T-cell (primary cell): ENCODE measurements at places on chromosomes 1 and 21.

DNA sequence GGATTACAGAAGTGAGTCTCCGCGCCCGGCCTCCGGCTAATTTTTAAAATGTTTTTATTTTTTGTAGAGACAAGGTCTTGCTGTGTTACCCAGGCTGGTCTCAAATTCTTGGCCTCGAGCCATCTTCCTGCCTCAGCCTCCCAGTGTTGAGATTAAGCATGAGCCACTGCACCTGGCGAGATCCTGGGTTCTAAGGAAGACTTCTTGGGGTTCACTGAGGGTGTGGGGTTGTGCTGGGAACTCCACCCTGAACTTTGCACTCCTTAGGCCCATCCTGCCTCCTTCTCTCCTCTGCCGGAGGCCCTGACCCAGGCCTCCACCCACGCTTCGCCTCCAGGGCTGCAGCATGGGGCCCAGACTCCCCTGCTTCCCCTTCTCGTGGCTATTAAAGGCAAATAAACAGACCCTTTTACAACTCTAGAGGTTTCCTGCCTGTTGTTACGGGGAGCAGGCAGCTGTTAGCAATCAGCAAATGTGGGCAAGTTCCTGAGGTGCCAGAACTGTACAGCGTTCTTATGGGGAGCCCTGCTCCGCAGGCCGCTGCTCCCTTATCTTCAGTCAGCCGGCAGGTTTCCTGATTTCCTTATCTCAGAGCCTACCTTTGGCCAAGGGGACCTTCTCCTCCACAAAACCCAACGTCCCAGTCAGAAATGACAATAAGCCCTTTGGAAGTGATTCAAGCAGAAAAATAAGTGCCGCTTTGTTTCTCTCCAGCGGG, 41.0 kb upstream of the LIN9 start:
- DNase-seq, result no peak

- DNase-seq, result no peak
Measured at GRCh38 chr1:67632356-67632755, 52.6 kb upstream of the GADD45A start.

- no peak for DNase-seq
Measured at GRCh38 chr1:160307118-160307791, 22.3 kb upstream of the PEX19 start.

- no peak for DNase-seq
Measured at GRCh38 chr21:35359076-35359475, 310.0 kb upstream of the RUNX1 start.

- no peak for DNase-seq
Measured at GRCh38 chr1:57206038-57206437, 217.8 kb downstream of the DAB1 start.

DNA sequence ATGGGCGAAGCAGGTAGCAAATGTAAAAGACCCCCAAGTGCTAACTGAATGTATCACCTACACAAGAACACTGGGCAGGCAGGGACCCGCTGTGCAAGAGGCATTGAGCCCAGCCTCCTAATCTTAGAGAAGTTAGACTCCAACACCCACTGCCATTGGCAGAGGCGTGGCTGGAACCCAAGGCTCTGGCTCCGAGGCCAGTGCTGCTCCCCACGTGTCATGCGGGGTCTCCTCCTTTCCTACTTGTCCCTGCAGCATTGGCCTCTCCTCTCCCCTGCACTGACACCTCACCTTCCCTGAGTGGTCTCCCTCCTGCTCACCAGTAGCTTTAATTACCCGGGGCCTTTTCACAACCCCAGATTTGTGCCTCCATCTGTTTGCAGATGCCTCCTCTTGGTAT, 107.0 kb downstream of the GALNT2 start:
- DNase-seq, result no peak

DNA sequence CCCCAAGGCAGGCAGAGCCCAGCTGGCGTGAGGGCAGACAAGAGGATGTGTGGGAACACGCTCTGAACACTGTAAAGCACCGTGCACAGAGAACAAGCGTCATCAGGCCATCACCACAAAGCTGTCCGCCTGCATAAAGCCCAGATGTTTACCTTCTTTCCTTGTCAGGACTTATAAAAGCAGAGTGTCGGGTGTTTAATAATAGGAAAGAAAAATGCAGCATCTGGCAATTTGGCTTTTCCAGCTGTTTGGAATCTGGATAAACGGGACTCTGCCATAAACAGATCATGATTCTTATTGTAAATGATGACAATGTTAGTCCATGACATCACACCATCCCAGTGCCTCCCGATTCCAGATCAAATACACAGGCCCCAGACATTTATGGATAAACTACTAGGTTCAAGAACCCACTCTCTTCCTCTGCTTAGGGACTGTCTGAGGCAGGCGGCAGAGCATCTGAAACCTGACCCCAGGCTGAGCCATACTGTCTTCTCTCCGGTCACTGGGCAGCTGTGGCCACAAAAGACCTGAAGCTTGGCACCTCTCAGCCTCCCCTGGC, 4.2 kb downstream of the GLIS1 start:
- DNase-seq, result no peak

GRCh38 chr1:109513110-109513710, 3.7 kb upstream of the AMIGO1 start:
- DNase-seq, result no peak

DNA sequence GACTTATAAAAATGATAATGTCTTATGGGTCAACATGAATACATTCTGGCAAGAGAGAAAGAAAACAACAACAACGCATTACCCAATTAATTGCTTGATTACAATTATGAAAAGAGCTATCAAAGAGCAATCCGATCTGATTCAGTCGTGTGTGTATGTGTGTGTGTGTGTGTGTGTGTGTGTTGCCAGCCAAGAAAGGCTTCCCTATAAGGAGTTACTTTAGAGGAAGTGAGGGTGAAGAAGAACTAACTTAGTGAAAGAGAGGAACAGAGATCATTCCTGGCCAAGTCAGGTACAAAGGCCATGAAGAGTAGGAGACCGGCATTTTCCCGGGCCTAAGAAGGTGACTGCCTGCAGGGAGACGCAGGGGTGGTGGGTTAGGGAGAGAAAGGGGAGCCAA, 9.4 kb downstream of the TMEM35B start:
- DNase-seq, result no peak

DNA sequence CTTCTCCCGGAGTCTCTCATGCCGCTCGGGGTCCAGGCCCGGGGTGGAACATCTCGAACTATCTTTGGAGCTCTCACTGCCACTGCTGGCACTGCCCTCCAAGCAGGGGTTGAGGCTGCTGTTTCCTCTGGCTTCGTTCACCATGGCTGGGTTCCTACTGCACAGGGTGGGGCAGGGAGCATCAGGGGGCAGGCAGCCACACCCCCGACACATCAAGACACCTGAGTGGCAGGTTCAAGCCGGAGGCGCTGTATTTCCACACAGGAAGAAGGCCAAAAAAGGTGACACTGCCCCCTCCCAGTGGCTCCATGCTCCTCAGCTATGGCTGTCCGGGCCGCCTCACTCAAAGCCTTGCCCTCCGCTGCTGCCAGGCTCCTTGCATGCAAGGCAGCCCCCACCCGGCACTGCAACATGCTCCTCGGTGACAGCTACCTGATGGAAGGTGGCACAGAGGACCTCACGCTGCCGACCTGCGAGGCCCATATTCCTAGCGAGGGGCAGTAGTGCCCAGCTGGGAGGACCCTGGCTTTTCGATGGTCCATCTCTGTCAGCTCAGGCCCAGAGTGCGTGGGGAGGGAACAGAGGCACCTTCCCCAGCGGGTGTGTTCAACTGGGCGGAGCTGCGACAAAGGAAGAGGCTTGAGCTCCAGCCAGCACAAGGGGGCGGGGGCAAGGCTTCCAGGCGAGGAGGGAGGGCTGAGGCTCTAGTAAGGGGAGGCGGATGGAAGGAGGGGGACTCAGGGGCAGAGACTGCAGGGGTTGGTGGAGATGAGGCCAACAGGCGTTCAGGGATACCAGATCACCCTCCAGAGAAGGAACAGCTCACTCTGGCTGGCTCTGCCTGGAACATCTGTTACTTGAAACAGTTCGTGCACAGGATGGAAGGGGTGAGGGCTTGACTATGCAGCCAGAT, 2.5 kb downstream of the MTHFR start:
- peak; percentile 73 for DNase-seq

DNA sequence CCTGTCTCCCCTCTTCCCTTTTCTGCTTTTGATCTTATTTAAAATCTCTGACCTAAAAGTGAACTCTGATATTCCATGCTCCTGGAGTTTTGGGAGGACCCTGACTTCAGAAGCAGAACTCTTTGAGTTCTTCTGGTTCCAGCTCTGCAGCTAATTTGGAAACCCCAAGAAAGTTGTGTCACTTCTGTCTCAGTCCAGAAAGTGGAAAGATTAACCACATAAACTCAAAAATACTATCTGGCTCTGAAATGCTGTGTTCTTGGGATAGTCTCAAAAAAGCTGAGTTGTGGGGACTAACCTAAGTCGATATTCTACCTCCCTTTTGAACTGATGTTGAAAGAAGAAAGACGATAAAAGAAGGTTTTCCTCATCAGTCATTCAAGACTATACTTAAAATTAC, 59.8 kb downstream of the ITPKB start:
- no peak for DNase-seq

GRCh38 chr1:78176448-78176847, 130.7 kb downstream of the GIPC2 start:
- no peak for DNase-seq

GRCh38 chr1:59318271-59318860, 21.5 kb downstream of the FGGY start:
- DNase-seq, result no peak

DNA sequence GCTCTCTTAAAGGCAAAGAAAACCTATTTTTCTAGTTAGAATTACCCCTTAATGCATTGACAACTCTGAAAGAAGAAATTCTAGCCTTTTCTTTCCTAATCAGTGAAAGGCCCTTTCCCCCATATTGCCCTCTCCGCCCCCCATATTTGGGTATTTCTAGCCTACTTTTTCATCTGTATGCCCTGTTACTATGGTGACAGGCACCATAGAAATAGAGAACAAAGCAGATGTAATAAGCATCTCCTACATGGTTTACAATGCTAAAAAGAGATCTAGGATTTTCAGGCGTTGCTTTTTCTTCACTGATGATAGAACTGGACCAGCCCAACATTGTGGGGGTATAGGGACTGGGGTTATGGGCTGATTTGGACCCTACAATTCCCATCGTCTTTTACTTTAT, 14.5 kb downstream of the LRRC8B start:
- DNase-seq, result no peak

GRCh38 chr1:77847621-77848080, 40.8 kb upstream of the NEXN start:
- peak; percentile 14 for DNase-seq

DNA sequence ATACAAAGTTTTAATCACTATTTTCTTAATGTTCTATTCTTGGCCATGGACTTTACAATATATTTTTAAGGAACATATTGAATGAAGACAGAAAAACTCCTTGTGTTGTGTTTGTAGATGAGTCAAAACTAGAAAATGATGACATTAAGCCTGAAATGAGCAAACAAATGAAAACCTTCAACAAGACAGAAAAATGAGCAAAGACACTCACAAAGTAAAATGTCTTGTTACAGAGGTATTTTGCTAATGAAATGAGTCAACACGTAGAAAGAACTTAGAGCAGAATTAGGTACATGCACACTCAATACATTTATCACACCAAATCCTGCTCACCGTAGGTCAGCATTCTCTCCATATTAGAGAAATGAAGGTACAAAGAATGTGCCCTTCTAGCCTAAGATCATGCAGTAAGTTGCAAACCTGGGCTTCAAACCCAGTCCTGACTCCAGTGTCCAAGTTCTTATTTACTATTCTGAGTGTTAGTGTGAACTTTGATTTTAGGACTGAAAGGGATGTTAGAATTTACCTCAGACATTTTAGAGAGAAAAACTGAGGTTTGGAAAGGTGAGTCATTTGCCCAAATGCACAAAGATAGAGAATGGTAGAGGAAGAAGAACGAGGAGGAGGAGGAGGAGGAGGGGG, 133.9 kb upstream of the SGIP1 start:
- no peak for DNase-seq

DNA sequence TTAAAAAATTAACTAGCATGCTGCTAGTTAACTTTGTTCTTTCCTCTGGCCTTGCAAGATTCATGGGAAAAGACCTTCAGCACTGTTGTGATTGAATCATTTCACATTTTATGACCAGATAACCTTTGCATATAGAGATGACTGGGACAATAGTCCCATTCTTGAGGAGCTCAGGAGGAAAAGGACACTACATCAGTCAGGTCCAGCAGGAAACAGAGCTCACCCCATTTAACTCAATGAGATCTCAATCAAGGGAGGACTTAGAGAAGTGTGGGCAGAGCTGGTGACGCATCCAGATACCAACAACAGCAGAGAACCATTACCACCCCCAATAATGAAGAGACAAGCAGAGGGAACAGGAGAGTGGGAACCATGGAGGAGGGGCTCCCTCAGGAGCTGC, 109.4 kb upstream of the GUCA2B start:
- no peak for DNase-seq

DNA sequence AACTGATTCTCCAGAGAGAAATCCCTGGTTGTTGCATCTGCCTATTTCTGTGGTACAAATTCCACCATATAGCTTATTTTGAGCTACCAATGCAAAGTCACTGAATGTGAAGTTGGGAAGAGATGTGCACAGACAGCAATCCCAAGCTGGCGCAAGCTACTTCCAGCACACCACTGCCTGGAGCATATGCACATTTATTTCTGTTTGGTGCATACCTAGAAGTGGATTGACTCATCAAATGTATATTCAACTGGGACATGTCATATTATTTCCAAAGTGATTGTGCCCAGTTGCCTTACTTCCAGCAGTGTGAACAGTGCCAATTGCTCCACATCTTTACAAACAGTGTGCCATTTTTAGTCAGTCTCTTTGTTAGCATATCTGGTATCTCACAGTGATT, 58.2 kb upstream of the PLD5 start:
- DNase-seq, result no peak

GRCh38 chr1:160883581-160884513, 1.1 kb downstream of the ITLN1 start:
- no peak for DNase-seq

GRCh38 chr1:76682138-76682537, 185.1 kb upstream of the ST6GALNAC5 start:
- no peak for DNase-seq

DNA sequence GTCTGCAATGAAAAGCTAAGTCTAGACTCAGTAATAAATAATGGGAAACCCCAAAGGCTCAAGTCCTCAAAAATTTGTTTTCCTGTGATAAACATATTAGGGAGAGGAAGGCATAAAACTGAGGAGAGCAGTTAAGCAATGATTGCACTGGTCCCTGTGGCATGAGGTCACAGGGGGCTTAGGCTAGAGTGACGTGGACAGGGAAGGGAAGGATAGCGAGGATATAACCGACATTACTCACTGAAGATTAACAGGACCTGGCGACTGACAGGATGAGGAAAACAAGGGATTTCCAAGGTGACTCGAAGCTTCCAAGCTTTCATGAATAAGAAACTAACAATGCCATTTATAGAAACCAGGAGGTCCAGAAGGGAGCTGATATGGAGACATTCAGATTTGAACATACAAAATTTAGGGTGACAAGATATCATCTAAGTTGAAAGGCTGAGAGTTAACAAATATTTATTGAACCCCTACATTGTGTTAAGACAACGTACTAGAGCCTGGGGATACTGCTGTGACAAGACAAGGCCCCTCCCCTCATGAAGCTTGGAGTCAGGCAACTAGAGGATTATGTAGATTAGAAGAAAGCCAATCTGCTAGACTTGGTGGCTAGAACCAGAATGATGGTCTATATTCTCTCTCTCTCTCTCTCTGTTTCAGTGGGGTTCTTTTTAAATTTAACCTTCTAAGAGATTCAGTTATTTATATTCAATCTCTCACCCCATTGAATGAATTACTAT, 33.2 kb upstream of the PKN2 start:
- DNase-seq, result no peak
